NCI-H774 (cell line): ENCODE measurements at places on chromosomes 4 and X.

- no peak for DNase-seq
These were observed 56.4 kb downstream of the FBXW7 start for GRCh38 chr4:152479428-152480026.

DNA sequence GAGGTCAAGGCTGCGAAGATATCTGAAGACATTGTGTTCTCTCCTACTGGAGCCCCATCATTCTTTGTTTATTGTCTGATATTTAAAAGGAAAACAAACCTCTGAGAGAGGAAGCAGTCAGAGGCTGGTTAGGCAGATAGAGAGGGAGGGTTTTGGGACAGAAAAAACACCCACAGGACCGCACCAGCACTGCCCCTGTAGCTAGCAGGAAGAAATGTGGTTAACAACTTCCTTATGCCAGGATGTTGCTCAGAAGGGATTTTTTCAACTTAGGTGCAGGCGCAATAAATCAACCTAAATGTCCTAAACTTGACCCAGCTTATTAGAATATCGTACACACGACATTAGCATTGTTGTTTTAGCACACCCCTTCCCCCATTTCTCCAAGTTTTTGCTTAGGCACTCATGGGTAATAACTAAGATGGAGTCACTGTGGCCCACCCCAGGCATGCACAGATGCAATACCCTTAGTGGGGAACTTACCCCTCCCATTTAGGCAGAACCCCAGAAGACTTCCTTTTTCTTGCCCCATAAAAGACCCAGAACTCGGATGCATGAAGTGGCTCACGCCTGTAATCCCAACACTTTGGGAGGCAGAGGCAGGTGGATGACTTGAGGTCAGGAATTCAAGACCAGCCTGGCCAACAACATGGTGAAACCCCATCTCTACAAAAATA lies 2.8 kb upstream of the ZNF718 start:
- DNase-seq: no peak

DNA sequence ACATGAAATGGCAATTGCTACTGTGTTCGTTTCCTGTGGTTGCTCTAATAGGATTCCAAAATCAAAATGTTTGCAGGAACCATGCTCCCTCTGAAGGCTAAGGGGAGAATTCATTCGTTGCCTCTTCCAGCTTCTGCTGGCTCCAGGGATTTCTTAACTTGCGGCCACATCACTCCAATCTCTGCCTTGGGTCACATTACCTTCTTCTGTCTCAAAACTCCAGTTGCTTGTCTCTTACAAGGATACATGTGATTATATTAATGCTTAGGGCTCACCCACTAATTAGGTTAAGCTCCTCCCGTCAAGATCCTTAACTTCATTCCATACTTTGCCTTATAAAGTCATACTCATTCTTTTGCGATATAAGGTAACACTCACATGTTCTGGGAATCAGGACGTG lies 208.4 kb downstream of the RBM46 start:
- DNase-seq: no peak

DNA sequence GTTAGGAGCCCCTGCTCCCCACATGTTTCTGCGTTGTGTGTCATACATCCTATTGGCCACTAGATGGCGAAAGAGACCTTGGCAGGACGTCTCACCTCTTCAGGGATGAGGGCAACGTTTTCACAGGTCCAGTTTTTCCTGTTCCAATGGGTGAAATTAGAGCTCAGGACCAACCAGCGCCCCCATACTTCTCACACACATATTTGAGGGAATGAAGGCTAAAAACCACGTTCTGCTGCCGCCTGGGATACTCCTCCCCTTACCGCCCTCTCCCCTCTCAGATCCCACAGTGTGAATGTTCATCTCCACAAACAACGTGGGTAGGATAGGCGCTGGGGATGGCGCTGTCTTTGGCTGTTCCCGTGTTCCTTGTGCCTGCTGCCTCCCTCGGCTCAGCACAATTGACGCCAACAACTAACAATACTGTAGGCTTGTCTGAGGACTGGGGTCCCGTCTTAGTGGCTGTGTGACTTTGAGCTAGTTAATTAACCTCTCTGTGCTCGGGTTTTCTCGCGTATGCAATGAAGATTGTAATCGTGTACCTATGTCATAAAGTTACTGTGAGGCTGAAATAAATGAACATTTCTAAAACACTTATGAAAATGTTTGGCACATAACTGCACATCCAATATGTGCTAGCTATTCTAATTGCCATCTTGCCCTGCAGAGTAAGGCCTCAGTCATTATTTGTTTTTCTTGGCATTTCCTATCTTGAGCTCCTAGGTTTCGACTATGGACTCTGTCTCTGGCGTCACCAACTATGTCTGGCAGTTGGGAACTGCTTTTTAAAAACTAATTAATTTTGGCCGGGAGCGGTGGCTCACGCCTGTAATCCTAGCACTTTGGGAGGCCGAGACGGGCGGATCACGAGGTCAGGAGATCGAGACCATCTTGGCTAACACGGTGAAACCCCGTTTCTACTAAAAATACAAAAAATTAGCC lies 181.3 kb upstream of the STK26 start:
- peak; percentile 43 for DNase-seq

- no peak for DNase-seq
These were observed 41.8 kb downstream of the QDPR start for GRCh38 chr4:17469931-17470674.

DNA sequence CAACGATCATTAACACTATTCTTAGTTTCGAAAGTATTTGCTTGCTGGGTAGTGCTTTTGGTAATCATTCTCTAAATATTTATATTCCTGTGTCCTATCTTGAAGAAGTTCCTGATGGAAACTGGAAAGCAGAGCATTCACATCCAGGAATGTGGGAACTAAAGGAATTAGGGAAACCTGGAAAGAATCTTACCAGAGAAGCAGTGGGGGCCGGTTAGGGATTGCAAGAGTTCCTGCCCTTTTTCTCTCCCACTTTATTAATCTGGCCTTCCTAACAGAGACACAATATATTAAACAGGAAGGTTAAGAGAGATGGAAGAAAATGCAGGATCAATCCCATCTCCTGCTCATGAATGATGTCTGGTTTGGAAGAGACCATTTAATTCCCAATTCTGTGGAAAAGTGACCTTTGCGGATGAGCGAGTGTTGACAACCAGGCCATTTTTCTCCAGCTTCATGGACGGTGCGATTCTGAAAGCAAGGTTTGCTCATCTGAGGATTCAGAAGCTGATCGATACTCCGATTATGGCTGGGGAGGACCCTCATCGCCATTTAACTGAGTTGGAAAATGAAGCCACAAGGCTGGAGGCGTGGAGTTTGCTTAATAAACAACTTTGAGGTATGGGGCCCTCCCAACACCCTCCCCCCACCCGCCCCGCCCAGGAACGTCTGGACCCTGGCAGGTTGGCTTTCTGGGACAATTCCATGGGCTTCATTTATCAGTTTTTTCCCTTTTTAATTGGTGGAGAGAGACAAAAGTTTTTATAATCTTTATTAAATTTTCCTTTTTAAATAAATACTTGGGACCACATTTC lies 52.3 kb downstream of the C4orf51 start:
- no peak for DNase-seq

GRCh38 chr4:26302031-26302899 lies 18.5 kb upstream of the RBPJ start:
- DNase-seq: no peak
